ENCODE measurements at places on chromosomes 4 and X.

DNA sequence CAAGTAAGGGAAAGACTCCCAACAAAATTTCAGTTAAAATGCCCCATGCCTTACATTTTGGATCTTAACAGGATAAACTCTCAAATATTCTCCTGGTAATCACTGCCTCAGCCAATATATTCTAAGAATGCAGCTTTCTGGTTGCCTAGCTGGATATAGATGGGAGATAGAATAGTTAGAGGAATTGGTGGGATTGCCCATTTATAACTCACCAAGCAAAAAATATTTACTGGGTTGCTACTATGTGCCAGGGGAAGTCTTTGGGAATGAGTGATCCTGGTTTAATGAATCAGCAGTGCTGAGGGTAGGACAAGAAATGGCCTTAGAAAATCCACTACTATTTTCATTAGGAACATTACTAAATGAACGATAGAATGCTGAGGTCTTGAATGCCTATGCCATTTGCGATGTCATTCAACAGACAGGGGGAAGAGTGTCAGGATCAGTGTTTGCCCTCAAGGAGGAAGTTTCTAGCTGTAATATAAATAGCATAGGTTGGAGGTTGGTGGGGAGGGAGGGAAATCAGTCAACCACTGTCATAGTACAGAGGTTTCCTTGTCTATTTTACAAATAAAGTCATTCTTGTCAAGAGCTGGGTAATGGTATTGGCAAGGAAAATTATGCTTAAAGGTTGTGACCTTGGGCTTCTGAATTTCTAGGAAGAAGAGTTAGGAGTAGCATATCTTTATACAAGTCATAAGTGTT is 63.5 kb downstream of the ENOPH1 start:
- no peak for DNase-seq

DNA sequence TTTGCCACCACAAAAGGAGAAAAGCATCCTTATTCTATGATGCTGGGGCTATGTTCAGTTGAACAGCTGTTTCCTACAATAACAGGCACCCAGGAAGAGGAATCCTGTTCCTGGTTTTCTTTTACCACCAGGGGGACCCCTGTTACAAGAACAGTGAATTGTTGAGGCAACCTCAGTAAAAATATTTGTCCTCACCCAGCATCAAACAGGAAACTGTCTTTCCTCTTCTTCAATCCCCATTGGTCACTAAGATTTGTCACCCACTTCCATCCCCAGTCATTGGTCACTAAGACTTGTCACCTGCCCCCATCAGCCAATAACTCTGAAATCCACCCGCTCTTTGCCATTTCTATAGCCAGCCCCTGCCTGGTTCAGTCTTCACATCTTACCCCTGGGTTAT is 143.5 kb upstream of the GALNT7 start:
- DNase-seq: peak; percentile 43

- DNase-seq: no peak
These were observed 204.5 kb downstream of the ZNF674 start for GRCh38 chrX:46340696-46341095.

- DNase-seq: peak; percentile 38
These were observed 143.5 kb downstream of the MGST2 start for GRCh38 chr4:139808808-139809756.

DNA sequence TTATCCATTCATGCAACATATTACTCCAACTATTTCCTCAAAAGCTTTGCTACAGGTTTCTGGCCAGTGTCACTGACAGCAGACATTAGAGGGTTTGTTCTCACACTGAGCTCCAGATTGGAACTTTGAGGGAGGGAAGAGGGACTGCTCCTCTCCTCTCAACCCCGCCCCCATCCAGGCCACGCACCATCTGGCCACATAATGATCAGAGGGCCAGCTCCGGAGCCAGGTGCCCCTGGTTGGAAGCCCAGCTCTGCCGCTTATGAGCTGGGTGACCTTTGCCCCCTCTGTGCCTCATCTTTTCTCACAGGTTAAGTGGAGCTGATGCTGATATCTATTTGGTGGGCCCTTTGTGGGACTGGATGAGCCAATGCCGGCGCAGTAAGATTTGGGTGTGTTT is 55.8 kb downstream of the C4orf50 start:
- DNase-seq: no peak

DNA sequence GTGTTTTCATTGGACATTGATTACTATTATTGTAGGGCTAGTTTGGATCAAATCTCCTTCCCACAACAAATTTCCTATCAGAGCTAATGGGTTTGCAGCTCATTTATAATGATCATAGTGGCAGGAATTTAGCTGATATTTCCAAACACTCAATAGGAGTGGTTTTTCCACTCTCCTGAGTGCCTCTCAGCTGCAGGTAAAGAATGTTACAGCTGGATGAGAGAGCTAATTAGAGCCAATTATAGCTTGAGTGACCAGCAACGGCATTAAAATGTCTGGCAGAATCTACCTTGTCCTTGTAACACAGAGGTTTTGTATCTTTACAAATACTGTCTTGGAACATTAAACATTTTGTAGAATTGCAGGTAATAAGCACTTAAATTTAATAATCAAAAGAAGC is 602.8 kb upstream of the EPHA5 start:
- no peak for DNase-seq

DNA sequence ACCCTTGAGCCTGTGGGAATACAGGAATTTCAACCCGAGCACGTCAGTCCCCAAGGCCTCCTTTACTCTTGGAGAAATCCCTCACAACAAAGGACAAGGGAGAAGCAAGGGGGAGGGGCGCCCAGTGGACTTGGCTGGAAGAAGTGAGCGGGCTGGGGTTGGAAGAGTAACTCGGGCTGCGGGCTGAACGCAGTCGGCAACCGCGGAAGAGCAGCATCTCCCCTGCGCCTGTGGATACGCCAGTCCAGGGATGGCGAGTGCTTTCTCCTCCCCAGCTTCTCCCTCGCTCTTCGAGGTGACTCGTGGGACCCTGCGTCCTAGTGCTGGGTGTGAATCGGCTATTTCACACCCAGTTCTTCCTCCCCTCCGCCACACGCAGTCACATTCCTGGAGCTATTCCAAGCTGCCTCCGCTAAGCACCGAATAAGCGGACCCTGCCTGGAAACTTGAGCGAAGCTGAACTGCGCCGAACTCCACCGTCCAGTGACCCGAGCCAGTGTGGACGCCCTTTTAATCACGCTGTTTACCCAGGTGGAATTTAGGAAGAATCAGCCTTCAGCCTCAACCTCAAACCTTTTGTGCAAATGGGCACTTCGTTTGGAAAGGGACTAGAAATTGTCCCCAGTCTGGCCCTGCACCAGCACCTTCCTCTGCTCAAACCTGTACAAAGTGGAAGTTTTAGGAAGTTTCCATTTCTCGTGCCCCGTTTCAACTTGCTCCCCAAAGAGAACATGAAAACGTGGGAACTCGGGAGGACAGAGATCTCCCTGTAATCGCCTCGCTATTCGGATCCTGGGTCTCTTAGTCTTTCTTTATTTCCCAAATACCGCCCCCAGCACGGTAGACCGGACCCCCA is 64.3 kb upstream of the WDR17 start:
- no peak for DNase-seq

DNA sequence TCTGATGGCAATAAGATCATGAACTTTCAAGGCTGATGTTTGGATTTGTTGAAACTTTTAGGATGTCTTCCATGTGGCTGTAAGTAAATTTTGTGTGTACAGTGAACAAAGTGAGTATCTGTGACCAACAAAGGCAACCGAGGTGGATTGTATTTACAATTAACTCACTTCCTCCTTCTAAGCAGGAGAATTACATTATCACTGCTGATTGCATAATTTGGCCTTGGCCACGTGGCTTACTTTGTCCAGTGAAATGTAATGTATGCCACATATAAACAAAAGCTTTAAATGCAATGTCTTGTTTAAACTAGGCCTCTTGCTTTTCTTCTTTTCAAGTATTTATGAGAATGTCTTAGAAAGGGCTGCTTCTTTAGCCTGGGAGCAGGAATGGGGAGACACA is 66.3 kb upstream of the MAD2L1 start:
- no peak for DNase-seq

DNA sequence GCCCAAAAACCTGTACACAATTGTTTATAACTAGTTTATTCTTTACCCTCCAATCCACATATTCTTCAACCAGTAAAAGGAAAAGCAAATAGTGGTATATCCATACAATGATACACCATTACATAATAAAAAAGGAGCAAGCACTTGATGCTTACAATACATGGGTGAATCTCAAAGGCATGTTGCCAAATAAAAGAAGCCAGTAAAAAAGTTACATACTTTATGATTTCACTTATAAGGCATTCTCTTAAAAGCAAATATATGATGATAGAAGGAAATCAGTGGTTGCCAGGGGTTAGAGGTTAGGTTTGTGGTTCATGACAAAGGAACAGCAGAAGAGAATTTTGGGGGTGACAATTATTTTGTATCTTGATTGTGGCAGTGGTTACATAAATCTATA is 896.1 kb upstream of the LCORL start:
- DNase-seq: no peak

DNA sequence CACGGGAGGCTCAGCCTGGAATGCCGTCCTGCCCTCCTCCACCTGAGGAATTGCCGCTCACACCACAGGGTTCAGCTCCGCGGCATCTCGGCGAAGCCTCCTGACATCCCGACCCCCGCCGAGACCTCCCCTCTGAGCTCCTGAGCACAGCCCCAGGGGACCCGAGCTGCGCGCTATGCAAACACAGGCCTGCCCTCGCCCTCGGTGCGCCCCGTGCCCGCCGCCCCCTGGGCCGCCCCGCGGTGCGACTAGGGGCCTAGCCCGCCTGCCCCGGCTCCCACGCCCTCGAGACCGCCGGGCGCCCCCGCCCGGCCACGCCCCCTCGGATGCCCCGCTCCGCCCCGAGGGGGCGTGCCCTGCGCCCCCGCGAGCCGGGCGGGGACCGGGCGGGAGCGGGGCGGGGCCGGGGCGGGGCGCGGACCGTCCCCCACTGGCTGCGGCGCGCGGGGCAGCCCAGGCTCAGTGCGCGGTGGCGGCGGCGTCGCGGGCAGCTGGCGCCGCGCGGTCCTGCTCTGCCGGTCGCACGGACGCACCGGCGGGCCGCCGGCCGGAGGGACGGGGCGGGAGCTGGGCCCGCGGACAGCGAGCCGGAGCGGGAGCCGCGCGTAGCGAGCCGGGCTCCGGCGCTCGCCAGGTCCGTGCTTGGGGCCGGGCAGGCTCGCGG is at the start of gene FGFR3:
Gene FGFR3, plus strand, starts transcription at position 462 of the 664 bp plus-strand sequence. CDS start 642 bp downstream, outside the sequence.
- DNase-seq: peak; percentile 50

- DNase-seq: peak; percentile 31
These were observed 5.4 kb upstream of the CCSER1 start for GRCh38 chr4:90121676-90122354.

DNA sequence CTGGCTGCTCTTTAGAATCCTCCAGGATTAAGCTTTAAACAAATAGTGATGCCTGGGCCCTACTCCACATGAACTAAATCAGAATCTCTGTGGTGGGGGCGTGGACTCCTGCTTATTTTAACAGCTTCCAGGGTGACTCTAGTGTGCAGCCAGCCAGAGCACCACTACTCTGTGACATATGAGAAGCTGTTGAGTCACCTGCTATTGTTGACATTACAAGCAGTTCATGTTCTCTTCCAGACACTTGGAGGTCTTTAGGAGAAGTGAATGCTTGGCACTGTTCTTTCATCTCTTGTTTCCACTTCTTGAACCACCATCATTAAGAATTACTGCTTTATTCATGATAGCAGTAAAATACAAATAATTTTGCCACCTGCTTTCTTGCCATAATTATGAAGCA is 426 bp upstream of the C4orf51 start:
- peak; percentile 74 for DNase-seq

- DNase-seq: no peak
These were observed 11.4 kb downstream of the SHROOM2 start for GRCh38 chrX:9797384-9798360.

GRCh38 chr4:21577056-21577455 is 371.5 kb downstream of the KCNIP4 start:
- DNase-seq: no peak

- no peak for DNase-seq
These were observed 1.7 kb upstream of the CXCR3 start for GRCh38 chrX:71619986-71620385.

DNA sequence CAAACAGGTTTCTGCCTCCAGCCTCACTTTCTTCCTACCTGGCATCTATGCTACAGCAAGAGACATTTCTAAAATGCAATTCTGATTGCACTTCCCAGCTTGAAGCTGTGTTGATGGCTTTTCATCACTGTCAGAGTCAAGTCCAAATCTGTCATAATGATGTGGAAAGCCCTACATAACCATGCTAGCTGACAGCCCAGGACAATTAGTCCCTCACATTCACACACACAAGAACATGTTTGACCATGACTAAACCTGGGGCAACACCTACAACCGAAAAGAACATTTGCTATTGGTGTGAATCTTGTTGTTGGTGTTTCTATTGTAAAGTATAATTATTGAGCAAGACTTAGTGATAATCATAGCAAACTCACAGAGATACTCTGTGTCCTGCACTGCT is 58.2 kb downstream of the PPM1K start:
- no peak for DNase-seq

DNA sequence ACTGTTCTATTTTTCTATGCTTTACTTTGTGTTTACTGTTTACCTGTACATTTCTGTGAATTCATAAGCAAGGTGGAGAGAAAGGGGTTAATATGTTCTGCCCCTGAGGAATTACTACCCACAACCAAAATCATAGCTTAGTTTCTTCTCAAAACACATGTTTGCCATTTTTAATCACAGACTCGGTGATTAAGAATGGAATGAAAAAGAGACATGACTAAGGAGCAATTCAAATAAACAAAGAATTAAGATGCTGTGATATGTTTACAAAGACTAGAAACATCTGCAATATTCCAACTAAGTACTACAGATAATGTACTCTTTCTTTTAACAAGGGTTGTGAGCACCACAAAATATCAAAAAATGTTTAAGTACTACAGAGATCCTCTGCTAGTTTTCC is 11.7 kb upstream of the FAT4 start:
- no peak for DNase-seq

DNA sequence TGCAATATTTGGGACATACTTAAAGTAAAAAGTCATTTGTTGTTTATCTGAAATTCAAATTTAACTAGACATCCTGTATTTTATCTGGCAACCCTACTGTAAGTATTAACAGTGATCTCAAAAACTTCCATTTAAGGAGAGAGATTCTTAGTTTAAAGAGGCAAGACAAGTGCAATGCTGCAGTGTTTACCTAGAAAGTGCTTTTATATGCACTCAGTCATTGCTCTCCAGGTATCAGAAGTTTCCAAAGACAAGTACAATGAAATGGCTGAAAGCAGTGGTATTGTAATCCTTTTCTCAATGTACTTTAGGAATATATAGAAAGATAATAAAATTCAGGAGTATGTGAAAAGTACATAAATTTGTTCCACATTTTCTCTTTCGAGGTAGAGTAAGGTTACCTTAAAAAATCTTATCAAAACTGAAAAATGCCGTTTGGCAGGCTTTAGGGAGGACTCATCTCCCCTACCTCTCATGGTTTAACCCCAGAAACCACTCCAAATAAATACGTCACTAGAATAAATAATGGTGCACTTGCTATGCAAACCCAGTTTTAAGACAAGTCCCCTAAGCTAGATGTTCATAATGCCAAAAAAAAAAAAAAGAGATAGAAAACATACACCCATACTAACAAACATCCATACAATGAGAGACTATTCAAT is 45.7 kb downstream of the ELF2 start:
- no peak for DNase-seq

DNA sequence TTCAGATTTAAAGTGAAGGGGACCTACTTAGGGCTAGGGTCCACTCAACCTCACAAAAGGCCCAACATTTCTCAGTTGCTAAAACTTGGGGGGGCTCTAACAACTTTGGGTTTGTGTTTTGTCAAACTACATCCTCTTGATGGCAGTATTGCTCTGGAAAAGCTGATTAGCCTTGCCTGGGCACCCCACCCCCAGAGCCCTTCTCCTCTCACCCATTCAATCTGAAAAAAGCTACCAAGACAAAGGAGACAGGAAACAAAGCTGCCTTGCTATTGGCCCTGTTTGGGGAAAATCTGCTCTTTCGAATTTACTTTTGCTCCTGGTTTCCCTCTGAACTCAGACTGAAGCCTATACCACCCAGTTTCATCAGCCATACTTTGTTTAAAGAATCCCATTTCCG is 195.2 kb upstream of the STK26 start:
- DNase-seq: no peak
